Activated T-cell treated with anti-CD3 and anti-CD28 coated beads, Interleukin-2, amount 50 U/mL, for 4 hours (primary cell): ENCODE measurements at places on chromosomes 11 and 22. TPM values are rescaled to one million over a fixed set of nuclear protein-coding genes. Genes with fewer than 3 reads are reported as not detected.

The CRYBB2 gene
- 0.58 TPM for total RNA-seq

The TRAPPC4 gene
- total RNA-seq, result 131 TPM

The OR51A7 gene
- not detected for total RNA-seq

The C11orf87 gene
- not detected for total RNA-seq

The OR8H1 gene
- not detected for total RNA-seq

The FLRT1 gene
- not detected for total RNA-seq

The MFRP gene
- not detected for total RNA-seq

The PNPLA5 gene
- not detected for total RNA-seq
